ENCODE measurements at places on chromosomes 13 and 19. TPM values are rescaled to one million over a fixed set of nuclear protein-coding genes. Genes with fewer than 3 reads are reported as not detected.

- DNase-seq: no peak
These were observed 29.6 kb upstream of the RCBTB2 start for GRCh38 chr13:48562296-48563066.

- DNase-seq: peak; percentile 81
These were observed 10.8 kb downstream of the ALOX5AP start for GRCh38 chr13:30745906-30746686.

- no peak for DNase-seq
These were observed 343.8 kb downstream of the KCNRG start for GRCh38 chr13:50359041-50359367.

GRCh38 chr19:2840794-2841791 is at the start of gene ZNF555:
Gene ZNF555 (plus strand): TSS chr19:2841475. CDS start chr19:2841573, 98 bp downstream.
- DNase-seq: peak; percentile 99

GRCh38 chr13:25981060-25981459 is 70.8 kb downstream of the SHISA2 start:
- no peak for DNase-seq

DNA sequence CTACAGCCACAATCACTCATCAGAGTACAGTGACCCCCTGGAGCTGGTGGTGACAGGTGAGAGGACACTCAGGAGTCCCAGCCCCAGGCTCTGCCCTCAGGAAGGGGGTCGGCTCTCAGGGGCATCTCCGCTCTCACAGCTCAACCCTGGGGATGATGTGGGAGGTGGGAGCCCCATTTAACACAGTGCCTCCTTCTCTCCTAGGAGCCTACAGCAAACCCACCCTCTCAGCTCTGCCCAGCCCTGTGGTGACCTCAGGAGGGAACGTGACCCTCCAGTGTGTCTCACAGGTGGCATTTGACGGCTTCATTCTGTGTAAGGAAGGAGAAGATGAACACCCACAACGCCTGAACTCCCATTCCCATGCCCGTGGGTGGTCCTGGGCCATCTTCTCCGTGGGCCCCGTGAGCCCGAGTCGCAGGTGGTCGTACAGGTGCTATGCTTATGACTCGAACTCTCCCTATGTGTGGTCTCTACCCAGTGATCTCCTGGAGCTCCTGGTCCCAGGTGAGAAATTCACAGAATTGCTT is 1.0 kb downstream of the LILRA2 start:
- DNase-seq: no peak

- DNase-seq: no peak
These were observed at the start of gene SOX1 for GRCh38 chr13:112067116-112067741. Gene SOX1 (plus strand): TSS chr13:112067149. CDS start chr13:112067659, 510 bp downstream.

DNA sequence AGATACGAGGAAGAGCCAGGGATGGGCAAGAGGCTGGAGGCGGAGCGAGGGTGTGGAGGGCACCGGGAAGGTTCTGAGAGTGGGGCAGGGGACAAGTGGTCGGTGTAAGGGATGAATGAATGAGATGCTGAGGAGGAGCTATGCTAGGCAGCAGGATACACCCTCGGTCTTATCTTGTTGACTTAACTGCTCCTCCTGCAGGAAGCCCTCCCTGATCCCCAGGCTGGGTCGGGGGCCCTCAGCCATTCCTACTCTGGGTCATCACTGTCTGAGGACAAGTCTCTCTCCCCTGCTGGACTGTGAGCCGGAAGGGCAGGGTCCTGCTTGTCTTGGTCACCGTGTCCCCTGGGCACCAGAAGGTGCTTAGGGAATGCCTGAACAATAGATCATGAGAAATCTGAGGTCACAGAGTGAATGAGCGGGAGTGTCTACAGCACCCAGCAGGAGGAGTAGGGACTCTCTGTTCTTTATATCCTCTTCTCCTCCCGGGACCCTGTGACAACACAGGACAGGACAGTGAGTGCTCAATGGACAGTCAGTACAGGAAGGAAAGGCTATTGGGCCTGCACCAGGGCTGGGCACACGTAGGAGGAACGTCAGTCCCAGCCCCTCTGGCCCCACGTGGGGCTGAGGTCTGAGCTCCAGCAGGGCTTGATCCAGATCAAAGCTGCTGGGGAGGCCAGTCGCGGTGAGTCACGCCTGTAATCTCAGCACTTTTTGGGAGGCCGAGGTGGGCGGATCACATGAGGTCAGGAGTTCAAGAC is 6.5 kb downstream of the NKPD1 start:
- no peak for DNase-seq

GRCh38 chr13:109787135-109787954 is 962 bp upstream of the IRS2 start:
- peak; percentile 45 for DNase-seq

DNA sequence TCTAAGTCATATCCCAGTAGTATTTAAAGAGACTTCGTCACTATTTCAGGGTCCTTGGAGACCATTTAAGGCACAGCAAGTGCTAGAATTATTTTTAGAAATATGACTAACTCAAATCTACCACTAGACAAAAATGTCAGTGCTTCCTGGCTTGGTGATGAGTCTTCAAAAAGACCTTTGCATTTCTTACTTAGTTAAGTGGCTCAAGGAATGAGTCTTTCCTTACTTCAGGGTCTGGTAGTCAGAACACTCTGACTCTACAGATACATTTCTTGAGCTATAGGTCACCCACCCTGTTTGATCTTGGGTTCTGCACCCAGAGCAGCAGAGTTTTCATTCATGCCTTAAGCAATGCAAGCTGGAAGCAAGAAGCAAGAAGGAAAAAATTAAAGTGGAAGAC is 191.0 kb upstream of the HTR2A start:
- DNase-seq: no peak

- no peak for DNase-seq
These were observed 287 bp downstream of the MEX3D start for GRCh38 chr19:1567848-1568227.

DNA sequence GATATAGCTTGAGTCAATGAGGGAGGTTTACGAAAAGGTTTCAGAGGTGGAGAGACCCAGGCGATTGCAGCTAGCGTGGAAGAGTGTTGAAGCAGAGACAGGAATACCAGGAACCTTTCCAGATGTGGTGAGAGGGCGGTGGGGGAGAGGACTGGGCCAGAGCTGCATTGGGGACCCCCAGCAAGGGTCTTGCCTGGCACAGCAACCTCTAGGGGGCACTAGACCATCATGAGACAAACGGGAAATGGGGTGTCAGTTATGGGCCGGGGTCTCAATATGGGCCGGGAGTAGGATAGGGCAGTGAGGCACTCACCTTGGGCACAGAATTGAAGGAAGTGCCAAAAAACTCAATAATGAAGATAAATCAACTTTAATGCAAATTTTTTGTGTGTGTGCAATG is 2.1 kb upstream of the LRP3 start:
- DNase-seq: no peak

- no peak for DNase-seq
These were observed 5.7 kb downstream of the PALM3 start for GRCh38 chr19:14056069-14056666.

GRCh38 chr19:17393914-17394313 is at the start of gene CCDC194:
Gene CCDC194 (minus strand): TSS chr19:17394196. CDS start chr19:17394158, 38 bp downstream.
- no peak for DNase-seq

GRCh38 chr13:111940892-111941291 is 126.1 kb upstream of the SOX1 start:
- no peak for DNase-seq

DNA sequence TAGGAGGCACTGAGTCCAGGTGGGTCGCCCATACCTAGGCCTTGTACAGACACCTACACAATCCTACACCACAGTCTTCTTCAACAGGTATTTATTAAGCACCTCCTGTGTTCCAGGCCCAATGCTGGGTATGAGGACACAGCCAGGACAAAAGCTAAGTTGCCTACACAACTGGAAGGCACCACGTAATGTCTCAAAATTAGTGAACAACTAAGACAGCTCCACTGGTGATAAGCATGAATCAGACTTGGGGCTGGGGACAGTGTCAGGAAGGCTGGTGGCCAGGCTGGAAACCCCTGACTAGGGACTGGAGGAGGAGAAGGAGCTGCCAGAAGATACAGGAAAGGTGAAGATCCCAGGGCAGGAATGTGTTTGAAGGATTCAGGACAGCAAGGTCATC is 2.4 kb downstream of the SMIM24 start:
- DNase-seq: no peak

GRCh38 chr13:105151639-105152038 is 1383.8 kb downstream of the EFNB2 start:
- DNase-seq: no peak

Gene C13orf42
- not detected for total RNA-seq

Gene TPRX1
- not detected for total RNA-seq

Gene IZUMO2
- total RNA-seq: not detected

Gene PKN1
- 37.5 TPM for total RNA-seq

Gene ZNF575
- total RNA-seq: 6.4 TPM

Gene FIZ1
- total RNA-seq: 12.2 TPM

Gene ACER1
- not detected for total RNA-seq

Gene ZNF534
- total RNA-seq: not detected

Measured in colonic mucosa (tissue), 4 donors.